ENCODE measurements at places on chromosomes 12 and 14.

GRCh38 chr12:56296295-56296694, 3.8 kb downstream of the CS start:
- no peak for DNase-seq

- no peak for DNase-seq
Measured at GRCh38 chr12:95146769-95147168, 70.5 kb downstream of the FGD6 start.

DNA sequence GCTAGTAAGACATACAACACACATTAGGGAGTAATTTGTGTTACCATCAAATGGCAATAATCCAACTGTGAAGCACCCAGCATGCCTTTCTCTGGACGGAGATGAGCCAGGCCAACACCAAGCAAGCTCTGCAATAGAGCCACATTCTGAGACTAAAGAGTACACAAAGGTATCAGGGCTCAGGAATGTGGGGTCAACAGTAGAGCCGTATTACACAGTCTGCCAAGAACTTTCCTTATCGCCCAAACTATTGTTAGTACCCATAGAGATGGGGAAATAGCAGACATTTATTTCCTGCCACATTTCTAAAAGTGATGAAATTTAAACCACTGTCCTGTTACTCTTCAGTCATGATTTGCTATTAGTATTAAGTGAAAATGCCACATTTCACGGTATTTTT, 113.7 kb downstream of the BMP4 start:
- no peak for DNase-seq

DNA sequence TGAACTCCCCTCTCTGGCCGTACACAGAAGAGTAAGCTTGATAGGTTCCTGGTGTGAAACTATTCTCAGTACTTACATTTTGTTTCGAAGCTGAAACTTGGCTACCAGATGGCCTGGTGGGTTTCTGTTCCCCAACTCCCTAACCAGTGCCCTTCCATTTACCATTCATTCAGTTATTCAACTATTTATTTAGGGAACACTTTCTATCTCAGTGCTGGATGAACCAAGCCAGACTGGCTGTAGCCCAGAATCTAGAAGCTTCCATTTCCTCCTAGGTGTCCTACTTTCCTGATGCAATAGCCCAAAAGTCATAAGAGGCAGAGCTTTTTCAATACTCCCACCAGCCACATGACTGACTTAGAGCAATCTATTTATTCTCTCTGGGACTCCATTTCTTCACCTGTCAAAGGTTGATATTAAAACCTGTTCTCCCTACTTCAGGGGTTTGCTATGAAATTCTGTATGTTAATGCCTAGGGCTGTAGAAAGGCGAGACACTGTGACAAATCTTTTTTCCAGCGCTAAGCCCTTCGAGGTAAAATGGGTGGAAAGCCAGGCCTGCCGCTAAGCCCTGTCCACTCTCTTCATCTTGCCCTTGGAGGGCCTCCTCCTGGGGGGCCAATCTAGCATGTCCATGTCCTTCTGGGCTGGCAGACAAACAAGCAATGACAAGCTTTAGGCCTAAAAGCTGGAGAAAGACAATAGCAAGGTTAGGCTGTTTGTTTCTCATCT, 8.1 kb upstream of the IRF2BPL start:
- DNase-seq = no peak

- DNase-seq = no peak
Measured at GRCh38 chr12:5637698-5638097, 205.8 kb downstream of the NTF3 start.

GRCh38 chr14:45373877-45374276, 120.9 kb upstream of the MIS18BP1 start:
- DNase-seq = no peak

- DNase-seq = no peak
Measured at GRCh38 chr12:115374480-115375185, 690.7 kb upstream of the TBX3 start.

GRCh38 chr14:74920281-74920680, 2.8 kb downstream of the RPS6KL1 start:
- DNase-seq = no peak

- DNase-seq = no peak
Measured at GRCh38 chr14:87745507-87746118, 247.4 kb downstream of the GALC start.

DNA sequence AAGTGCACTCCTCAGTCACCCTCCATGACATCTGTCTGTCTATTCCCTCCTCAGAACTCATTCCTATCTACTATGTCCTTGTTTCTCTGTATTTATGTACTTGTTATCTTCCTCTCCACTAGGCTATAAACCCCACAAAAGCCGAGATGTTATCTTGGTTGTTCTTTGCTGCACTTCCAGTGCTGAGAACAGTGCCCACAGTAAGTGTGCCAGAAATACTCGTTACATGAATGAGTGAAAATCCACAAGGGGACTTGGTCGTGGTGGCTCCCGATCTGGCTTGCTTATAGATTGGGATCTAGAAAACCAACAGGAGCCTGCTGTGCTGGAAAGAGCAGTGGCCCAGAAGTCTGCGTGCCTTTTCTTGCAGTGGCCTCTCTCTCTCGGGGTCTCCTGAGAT, 111.9 kb upstream of the PRMT8 start:
- no peak for DNase-seq

- no peak for DNase-seq
Measured at GRCh38 chr12:49369411-49370145, 2.3 kb downstream of the SPATS2 start.

GRCh38 chr12:98136544-98136943, 378.8 kb upstream of the TMPO start:
- no peak for DNase-seq

DNA sequence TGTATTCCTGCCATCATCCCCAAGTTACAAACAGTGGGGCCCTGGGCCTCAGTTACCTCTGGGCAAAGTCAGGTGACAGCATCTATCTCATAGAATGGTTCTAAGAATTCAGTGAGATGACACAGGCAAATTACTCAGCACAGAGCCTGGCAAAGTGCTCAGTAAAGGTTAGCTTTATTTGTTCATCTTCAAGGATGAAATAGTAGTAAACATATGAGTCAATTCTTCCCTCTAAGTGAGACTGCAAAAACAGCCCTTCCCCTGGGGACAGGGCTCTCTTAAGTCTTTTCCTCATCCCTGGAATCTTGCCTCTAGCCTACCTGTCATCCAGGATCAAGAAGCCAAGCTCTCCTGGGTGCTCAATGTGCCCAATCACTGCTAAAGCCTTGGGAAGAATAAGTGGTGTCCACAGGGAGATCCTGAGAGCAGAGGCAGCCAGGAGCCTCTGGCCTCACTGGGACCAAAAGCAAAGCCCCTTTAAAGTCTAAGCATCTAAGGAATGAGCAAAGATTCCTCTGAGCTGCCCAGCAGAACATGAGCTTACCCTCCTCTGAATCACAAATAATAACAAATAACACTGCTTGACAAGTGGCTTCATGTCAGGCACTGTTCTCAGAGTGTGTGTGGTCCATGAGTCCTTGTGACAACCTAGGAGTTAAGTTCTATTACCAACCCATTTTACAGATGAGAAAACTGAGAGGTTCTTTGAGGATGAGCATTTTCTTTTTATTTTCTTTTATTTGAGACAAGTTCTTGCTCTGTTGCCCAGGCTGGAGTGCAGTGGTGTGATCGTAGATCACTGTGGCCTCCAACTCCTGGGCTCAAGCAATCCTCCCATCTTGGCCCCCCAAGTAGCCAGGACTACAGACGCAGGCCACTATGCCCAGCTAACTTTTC, 12.1 kb downstream of the NUAK1 start:
- no peak for DNase-seq

DNA sequence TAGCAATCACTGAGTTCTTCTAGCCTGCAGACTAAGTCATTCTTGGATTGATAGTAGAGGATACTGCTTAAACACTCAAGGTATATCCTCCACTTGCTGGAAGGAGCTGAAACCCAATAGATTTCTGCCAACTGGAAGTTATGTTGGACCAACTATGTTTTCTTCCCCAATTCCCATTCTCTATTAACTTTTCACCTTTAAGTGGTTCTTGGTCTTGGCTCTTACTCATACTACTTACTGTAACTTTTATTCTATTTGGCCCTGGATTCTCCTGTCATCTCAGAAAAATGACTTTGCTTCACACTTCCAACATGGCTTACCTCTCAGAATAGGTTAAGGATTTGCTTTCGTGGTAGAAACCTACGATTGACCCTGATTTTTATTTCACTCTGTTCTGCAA, 244.9 kb downstream of the ADAMTS20 start:
- no peak for DNase-seq

DNA sequence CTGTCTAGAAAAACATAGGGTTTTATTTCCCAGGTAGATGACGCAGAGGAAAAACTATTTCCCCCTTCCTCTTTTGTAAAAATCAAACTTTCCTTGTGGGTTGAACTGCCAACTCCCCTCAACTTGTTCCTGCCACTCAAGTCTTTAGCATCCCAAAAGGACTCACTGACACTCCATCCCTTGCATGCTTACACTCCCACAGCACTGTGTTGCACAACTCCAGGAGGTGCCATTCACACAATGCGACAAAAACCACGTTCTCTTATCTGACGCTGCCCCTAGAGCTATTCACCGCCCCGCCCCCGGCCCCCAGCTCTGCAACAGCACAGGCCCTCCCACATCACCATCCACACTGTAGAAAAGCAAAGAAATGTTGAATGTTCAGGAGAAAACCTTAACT, 16.9 kb upstream of the STON2 start:
- DNase-seq = no peak

DNA sequence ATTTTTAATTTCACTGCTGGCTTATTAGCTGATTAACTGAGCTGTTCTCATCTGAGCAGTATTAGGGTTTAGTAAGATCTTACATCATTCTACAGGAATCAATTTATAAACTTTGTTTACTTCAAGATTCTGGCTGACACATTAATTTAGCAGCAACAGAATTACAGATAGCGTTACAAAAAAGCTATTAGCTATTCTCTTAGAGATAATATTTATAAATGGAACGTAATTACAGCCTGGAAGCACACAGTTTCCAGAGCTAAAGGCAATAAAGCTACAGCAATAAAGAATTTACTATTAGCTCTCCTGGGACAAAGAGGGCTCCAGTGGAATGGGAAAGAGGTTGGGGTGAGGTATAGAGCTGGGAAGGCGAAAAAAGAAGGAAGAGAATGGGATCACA, 34.7 kb downstream of the PDE6H start:
- DNase-seq = no peak

DNA sequence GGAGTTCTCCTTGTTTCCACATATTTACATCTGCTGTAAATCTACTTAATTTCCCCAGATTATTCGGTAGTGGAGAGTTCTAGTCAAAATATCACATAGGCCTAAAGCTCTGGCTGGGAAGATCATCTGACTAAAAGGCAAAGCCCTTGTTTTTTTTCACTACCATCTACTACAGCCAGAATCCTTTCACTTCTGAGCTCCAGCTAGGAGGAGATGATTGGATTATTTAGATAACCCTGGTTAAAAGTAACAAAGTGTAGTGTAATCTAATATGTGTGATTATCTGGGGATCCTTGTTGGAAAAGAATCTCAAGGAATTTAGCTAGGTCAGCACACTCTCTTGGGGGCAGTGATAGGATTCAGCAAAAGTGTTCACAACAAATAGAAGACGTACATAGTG, 125.4 kb downstream of the DYRK2 start:
- DNase-seq = no peak

- DNase-seq = no peak
Measured at GRCh38 chr14:77542421-77543239, 44.0 kb upstream of the ISM2 start.

GRCh38 chr12:103635419-103635818, 48.3 kb downstream of the STAB2 start:
- no peak for DNase-seq

- DNase-seq = no peak
Measured at GRCh38 chr14:100879782-100880181, 23.7 kb downstream of the RTL1 start.

DNA sequence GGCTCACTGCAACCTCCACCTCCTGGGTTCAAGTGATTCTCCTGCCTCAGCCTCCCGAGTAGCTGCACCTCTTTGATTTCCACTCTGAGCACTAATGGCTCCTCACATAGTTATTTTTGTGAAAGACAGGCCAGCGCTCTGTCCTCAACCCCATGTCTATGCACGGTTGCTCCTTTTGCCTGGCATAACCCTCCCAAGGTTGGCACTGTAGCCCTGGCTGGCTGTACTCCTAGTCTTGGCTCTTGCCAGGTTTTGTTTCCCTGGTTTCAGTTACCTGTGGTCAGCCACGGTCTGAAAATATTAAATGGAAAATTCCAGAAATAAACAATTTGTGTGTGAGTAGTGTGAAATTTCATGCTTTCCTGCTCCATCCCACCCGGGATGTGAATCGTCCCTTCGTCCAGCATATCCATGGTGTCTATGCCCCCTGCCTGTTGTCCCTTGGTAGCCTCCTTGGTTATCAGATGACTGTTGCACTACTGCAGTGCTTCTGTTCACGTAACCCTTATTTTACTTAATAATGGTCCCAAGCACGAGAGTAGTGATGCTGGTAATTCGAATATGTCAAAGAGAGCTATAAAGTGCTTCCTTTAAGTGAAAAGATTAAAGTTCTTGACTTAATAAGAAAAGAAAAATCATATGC, 12.3 kb upstream of the DCD start:
- no peak for DNase-seq

GRCh38 chr14:54475187-54475899, 13.4 kb downstream of the GMFB start:
- no peak for DNase-seq

DNA sequence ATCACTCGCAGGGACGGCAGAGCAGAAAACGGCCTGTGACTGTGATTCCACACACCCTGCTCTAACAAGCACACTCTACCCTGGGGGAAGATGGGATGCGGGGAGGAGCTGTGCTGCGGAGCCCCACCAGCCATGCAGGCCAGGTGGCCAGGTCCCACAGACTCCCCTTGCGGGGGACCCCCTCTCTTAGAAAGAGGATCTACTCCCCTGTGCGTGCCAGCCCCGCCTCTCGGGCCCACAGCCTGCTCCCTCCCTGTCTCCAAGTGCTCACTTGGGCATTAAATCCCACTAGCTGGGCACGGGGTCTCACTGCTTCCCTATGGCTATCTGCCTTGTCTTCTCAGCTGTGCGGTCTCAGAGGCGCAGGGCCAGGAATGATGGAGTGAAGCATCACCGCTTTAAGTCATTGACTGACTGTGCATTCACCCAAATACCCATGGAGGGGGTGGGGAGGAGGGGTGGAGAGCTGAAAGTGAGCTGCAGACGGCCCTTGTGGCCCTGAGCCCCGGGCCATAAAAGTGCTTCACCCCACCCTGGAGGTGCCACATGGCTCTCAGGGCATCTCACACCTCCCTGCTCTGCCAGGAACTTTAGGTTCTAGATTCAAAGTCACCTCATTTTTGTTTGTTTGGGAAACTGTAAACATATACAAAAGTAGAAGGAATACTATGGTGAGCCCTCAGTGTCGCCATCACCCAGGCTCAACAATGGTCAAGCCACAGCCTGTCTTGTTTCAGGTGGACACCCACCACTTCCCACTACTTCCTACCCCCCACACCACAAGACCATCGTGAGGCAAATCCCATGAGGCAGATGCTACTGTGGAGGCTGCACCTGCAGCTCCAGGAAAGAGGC, 9.4 kb downstream of the STX2 start:
- no peak for DNase-seq

- DNase-seq = no peak
Measured at GRCh38 chr14:48690349-48690748, 895.8 kb downstream of the RPS29 start.

GRCh38 chr12:2486796-2487195, 308.0 kb upstream of the FKBP4 start:
- DNase-seq = no peak

Data from stimulated activated CD4-positive, alpha-beta T cell treated with anti-CD3 and anti-CD28 coated beads, Interleukin-2, amount 100 ng/mL, for 48 hours (primary cell).